Astrocyte (in vitro differentiated cells and primary cell): ENCODE measurements at places on chromosomes 3 and 15. TPM values are rescaled to one million over a fixed set of nuclear protein-coding genes. Genes with fewer than 3 reads are reported as not detected.

The GABRG3 gene
- total RNA-seq = 0.54 and 0.77 TPM in 2 replicates

The DLEC1 gene
- 0.19 and 0.54 TPM in 2 replicates for total RNA-seq

The ALDH1A2 gene
- 0.98 and 1.7 TPM in 2 replicates for total RNA-seq

The SLC25A26 gene
- total RNA-seq = 17.9 TPM in 2 replicates

The RARRES1 gene
- total RNA-seq = 1.2 and 3.2 TPM in 2 replicates

The P2RY1 gene
- total RNA-seq = 1.1 and 1.4 TPM in 2 replicates

The GABRR3 gene
- total RNA-seq = not detected in 2 replicates

The ADAMTS17 gene
- 0.14 and 0.27 TPM in 2 replicates for total RNA-seq

The SLC9A9 gene
- total RNA-seq = 1.5 and 4.0 TPM in 2 replicates

The SLC15A2 gene
- total RNA-seq = 0.19 and 0.89 TPM in 2 replicates

The XCR1 gene
- not detected in 2 replicates for total RNA-seq

The C3orf85 gene
- not detected in 2 replicates for total RNA-seq

The CD86 gene
- total RNA-seq = not detected in 2 replicates

The BLOC1S6 gene
- total RNA-seq = 62.3 and 64.2 TPM in 2 replicates

The SCN11A gene
- total RNA-seq = 0.07 and 0.20 TPM in 2 replicates

The GOLGA8G gene
- 0.31 TPM in 1 of 2 replicates, not detected in the other for total RNA-seq

The GXYLT2 gene
- total RNA-seq = 62.6 and 92.0 TPM in 2 replicates

The GOLGA8M gene
- total RNA-seq = 1.5 and 1.6 TPM in 2 replicates

The ECE2 gene
- not detected in 2 replicates for total RNA-seq
